ENCODE measurements at places on chromosomes 2 and 18.
A peak's percentile ranks its signal among the peaks of the same experiment; 100 is the strongest.

DNA sequence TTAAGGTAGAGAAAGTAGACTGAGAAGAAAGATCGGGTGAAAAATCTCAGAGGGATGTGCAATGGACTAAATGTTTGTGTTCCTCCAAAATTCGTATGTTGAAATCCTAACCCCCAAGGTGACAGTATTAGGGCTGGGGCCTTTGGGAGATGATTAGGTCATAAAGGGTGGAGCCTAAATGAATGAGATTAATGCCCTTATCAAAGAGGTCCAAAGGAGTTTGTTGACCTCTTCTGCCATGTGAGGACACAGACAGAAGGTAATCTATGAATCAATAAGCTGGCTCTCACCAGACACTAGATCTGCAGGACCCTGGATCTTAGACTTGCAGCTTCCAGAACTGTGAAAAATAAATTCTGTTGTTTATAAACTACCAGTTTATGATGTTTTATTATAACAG, 2.7 kb upstream of the NMI start:
- DNase-seq = no peak
- no peaks in the 10 kb centered on the region for H3K4me1 ChIP-seq
- H3K4me3 ChIP-seq = no peak overlapping the region
- H3K27ac ChIP-seq = no peak overlapping the region
- no peaks in the 10 kb centered on the region for H3K36me3 ChIP-seq

DNA sequence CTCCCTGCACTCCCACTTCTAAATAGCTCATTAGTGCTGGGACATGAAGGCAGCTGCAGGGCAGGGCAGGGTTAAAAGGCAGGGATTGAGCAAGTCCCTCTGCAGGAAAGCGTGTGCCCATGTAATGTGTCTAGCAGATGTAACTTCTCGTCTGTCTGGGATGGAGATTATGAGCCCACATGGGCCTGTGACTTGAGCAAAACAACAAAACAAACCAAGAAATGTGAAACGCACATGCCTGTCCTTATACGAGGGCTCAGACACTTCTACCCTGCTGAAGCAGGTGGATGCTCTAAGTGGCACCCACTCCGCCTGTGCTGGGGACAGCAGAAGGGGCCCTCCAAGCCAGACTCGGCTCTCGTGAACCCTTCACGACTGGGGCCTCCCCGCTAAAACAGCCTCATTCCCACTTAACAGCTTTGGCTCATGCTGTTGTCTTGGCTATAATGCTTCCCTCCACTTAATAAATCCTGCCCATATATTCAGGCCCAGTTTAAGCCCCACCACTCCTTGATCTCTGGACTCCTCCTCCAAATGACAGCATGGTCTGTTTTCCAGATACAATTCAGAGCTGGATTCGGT, 40.9 kb downstream of the TMEM247 start:
- H3K4me1 ChIP-seq = no peaks in the 10 kb centered on the region
- H3K36me3 ChIP-seq = no peaks in the 10 kb centered on the region
- H3K27ac ChIP-seq = no peak overlapping the region
- no peak for DNase-seq
- H3K4me3 ChIP-seq = no peak overlapping the region

DNA sequence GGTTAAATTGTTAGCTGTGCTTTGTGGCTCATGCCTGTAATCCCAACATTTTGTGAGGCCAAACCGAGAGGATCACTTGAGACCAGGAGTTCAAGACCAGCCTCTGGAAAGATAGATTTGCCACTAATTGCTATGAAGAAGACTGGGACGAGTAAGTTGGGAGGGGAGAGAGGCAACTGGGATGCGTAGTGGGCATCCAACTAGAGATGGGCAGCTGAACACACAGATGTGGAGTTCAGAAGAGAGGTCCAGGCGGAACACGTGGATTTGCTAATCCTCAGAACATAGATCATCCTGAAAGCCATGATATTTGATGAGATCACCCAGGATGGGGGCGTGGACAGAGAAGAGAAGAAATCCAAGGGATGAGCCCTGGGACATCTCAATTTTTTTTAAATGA, 48.7 kb downstream of the CYP26B1 start:
- DNase-seq = peak; percentile 20
- no peaks in the 10 kb centered on the region for H3K4me1 ChIP-seq
- no peak overlapping the region for H3K4me3 ChIP-seq
- no peak overlapping the region for H3K27ac ChIP-seq
- H3K27me3 ChIP-seq = no peaks in the 10 kb centered on the region

DNA sequence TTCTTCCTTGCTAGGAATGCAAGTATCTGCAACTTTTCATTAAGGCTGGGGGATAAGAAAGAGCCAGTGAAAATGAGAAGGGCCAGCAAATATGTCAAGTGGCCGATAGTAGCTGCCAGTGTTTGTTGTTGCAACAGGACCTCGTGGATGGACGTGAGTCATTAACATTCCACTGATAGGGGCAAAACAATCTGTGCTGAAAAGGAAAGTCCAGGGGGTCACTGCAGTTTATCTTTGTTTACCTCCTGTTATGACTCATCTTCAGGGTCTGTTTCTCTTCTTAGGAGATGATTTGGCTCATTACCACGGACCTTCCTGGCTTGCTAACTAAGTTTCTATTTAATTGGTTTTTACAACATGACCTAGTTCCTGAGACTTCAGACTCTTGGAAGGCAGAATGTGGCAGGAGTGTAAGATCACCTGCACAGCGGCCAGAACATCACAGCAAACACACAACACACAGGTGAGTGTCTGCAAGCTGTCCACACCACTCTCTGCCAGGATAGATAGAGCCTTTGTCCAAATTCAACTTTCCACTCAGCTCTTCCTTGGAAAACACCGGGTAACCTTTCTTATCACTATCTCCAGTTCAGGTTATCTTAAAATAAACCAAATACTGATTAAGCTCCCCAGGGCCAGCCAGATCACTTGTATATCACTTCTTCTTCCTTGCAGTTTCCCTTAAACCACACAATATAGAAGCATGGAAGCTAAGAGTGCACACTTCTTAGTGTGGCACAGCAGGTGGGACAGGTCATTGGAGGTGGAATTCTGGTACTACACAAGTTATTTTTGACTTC, 157.5 kb upstream of the LMAN1 start:
- no peaks in the 10 kb centered on the region for H3K36me3 ChIP-seq
- DNase-seq = no peak
- no peak overlapping the region for H3K4me3 ChIP-seq

DNA sequence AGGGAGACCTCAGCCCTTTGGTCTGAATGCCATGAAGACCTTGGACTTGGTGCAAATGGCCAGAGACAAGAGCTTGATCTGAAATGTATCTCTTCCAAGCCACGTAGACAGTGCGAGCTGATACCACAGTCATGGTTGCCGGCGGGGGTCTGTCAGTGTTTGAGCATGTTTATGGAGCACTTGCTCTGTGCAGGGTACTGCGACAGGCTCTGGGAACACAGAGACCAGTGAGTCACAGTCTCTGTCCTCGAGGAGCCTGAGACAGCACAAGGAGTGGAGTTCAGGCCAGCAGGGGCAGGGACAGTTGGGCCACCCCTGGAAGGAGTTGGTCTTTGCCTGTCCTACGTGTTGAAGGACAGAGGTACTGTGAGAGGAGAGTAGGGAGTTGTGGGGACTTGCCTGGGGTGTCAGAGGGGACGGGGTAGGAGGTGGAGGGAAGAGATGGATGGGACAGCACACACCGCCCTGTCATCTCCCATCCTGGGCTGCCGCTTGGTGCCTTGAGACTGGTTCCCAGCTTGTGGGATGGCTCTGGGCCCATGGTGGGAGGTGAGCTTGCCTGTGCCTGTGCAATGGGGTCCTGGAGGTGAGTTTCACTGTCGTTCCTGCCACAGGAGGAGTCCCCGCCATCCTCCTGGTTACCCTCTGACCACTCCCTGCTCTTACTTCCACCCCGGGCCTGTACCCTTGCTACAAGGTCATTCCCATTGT, 39.5 kb downstream of the ATP6V1C2 start:
- H3K4me1 ChIP-seq = peaks cover 5% of the 10 kb centered on the region
- DNase-seq = no peak
- H3K27ac ChIP-seq = no peak overlapping the region
- H3K27me3 ChIP-seq = no peaks in the 10 kb centered on the region
- no peaks in the 10 kb centered on the region for H3K36me3 ChIP-seq

GRCh38 chr2:16209799-16210198, 269.4 kb downstream of the MYCN start:
- H3K27me3 ChIP-seq = no peaks in the 10 kb centered on the region
- DNase-seq = no peak
- H3K4me1 ChIP-seq = peaks cover 2% of the 10 kb centered on the region
- no peak overlapping the region for H3K27ac ChIP-seq

DNA sequence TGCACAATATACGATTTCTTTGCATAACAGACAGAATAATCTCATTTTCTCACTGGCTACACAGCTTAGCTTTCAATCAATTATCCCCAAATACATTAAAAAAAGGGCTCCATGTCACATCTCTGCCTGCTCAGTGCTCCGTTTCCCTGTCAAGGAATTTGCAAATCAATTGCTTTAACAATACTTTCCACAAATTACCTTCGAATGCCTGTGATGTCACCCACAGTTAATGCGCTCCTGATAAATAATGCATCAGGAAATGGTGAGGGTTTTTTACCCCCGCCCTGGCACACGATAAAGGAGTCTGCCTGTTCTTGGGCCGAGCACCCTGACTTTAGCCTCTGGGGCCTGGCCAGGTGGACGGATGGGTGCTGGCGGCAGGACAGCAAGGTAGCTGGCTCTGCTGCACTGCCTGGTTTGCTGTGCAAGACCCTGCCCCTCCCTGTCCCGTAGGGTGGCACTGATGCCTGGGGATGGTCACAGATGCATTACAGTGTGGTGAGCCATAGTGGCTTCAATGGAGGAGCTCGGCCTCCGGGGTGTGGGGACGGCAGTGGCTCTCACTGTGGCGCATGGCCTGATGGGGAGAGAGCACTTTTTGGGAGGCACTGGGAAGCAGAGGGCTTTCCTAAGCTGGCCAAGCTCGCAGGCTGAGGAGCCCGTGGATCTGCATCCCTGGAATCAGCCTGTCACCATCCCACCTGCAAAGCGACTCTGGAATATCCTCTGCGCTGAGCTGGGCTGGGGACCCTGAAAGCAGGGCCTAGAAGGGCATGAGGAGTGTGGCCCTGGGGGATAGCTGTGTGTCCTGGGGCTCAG, 88.3 kb upstream of the HS6ST1 start:
- H3K36me3 ChIP-seq = no peaks in the 10 kb centered on the region
- no peaks in the 10 kb centered on the region for H3K4me1 ChIP-seq
- no peak for DNase-seq

GRCh38 chr18:3410273-3410672, 39.7 kb upstream of the TGIF1 start:
- no peak overlapping the region for H3K4me3 ChIP-seq
- no peak overlapping the region for H3K27ac ChIP-seq
- no peaks in the 10 kb centered on the region for H3K4me1 ChIP-seq
- DNase-seq = no peak
- H3K36me3 ChIP-seq = no peaks in the 10 kb centered on the region

DNA sequence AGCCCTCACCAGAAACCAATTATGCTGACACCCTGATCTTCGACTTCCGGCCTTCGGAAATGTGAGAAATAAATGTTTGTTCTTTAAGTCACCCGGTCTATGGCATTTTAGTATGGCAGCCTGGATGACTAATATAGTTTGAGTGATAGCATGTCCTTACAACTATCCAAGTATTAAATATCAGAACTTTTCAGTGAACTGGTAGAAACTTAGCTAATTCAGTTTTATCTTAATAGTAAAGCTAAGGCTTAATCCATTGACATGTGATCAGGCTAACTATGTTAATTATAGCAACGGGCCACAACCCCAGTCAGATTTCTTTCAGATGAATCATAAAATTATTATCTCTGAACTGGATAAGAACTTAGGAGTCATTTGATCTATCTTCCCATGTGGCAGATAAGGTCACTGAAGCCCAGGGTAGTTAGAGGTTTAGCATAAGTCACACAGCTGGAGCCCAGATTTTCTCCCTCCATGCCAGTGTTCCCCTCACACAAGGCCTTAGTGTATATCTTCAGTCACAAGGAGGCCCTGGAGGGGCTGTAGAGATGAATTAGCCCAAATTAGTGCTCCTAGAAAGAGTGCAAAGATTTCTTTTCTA, 40.7 kb upstream of the UPP2 start:
- H3K36me3 ChIP-seq = no peaks in the 10 kb centered on the region
- H3K4me1 ChIP-seq = no peaks in the 10 kb centered on the region
- H3K4me3 ChIP-seq = no peak overlapping the region
- no peak for DNase-seq

DNA sequence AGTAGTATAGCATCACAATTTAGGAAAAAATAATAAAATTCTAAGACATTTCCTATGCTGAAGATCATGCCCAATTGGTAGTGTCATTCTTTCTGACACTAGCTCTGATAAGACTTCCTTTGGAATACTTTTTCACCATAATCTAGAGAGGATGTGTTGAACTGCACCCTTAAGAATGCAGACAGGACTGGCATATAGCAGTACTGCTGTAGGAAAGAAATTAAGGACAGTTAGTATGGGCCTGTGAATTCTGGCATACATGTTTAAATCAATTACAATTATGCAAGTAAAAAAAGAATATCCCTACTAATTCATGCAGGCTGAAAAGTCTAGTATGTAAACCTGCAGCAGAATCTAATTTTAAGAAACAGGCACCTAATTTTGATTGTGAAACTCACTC, 15.4 kb downstream of the SF3B1 start:
- H3K36me3 ChIP-seq = peaks cover 75% of the 10 kb centered on the region
- no peaks in the 10 kb centered on the region for H3K4me1 ChIP-seq
- H3K27me3 ChIP-seq = no peaks in the 10 kb centered on the region
- no peak overlapping the region for H3K27ac ChIP-seq
- no peak for DNase-seq

DNA sequence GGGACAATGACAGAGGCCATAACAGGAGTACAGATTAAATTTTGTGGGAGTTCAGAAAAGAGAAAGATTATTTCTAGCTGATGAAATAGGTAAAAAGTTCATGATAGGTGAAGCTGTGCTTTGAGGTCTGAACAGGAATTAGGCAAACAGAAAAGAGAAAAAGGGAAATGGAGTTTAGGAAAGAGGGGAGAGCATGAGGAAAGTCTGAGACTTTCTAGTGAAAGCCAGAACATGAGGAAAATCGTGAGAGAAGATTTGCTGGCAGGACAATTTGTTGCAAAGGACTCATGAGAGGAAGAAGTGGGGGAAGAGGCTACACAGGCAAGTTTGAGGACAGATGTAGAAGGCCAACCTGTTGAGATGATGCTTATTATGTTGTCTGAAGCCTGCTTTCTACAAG, 6.3 kb upstream of the CHN1 start:
- H3K27ac ChIP-seq = no peak overlapping the region
- H3K36me3 ChIP-seq = no peaks in the 10 kb centered on the region
- H3K4me1 ChIP-seq = no peaks in the 10 kb centered on the region
- no peak overlapping the region for H3K4me3 ChIP-seq

All from H1 (cell line).